ENCODE measurements at places on chromosomes 16 and 17. TPM values are rescaled to one million over a fixed set of nuclear protein-coding genes. Genes with fewer than 3 reads are reported as not detected.

Gene SOCS1
- total RNA-seq, result 1.7 TPM

Gene GSG1L
- total RNA-seq, result not detected

Gene RDM1
- 5.7 TPM for total RNA-seq

Gene TLCD2
- total RNA-seq, result 1.1 TPM

Gene SGCA
- total RNA-seq, result not detected

Gene USP6
- 0.26 TPM for total RNA-seq

Gene GPR142
- total RNA-seq, result 0.23 TPM

Gene PLA2G10
- total RNA-seq, result not detected

Gene CMTM2
- 0.54 TPM for total RNA-seq

GRCh38 chr16:17964196-17964595, 372.3 kb downstream of the NPIPA8 start:
- peaks cover 2% of the 10 kb centered on the region for H3K36me3 ChIP-seq
- no peaks in the 10 kb centered on the region for H3K27me3 ChIP-seq
- DNase-seq, result no peak
- peaks cover 40% of the 10 kb centered on the region for H3K4me1 ChIP-seq

GRCh38 chr16:23640931-23641765, at the start of the genes DCTN5 and PALB2:
Gene DCTN5 (plus strand): TSS chr16:23641466. CDS start chr16:23641543, 77 bp downstream.
Gene PALB2 (minus strand): TSS chr16:23641310. CDS start chr16:23641157, 153 bp downstream.
- peak within 1 kb of the TSS; percentile 100 for H3K4me3 ChIP-seq
- H3K36me3 ChIP-seq, result peaks cover 10% of the 10 kb centered on the region
- peaks cover 29% of the 10 kb centered on the region for H3K4me1 ChIP-seq
- H3K27me3 ChIP-seq, result no peaks in the 10 kb centered on the region

DNA sequence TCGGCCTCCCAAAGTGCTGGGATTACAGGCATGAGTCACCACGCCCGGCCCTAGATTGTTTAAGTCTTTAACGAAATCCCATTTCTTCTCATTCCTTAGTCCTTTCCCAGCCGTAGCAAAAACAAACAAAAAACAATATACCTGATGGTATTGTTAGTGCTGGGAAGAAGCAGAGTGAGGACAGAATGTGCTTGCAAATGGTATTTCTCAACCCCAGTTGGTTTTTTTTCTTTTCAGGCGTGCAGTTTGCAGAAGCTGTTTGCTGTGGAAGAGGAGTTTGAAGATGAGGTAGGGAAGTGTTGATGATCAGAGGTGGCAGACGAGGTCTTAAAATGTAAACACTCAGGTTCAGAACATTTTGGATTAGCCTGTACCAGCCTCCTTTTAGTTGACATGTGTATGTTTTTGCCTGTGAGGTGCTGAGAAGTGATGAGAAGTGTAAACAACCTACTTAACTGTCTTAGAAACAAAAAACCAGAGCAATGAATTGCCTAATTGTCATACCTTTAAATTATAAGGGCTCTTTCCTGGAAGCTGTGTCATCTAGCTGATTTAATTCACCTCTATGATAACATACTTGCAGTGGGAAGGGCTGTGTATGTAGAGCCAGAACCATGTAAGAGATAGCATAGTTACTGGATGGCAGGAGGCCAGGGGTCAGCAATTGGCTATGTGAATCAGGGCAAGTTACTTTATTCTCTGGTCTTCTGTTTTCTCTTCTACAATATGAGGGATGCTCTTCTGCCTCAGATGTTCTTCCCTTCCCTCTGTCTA, 3.4 kb downstream of the HROB start:
- no peak for DNase-seq
- peak overlapping the region; percentile 63 for H3K4me3 ChIP-seq
- peak overlapping the region; percentile 35 for H3K27ac ChIP-seq

GRCh38 chr17:40298726-40299125, 10.3 kb upstream of the RARA start:
- H3K27ac ChIP-seq, result no peak overlapping the region
- DNase-seq, result no peak
- H3K36me3 ChIP-seq, result peaks cover 9% of the 10 kb centered on the region
- peaks cover 15% of the 10 kb centered on the region for H3K4me1 ChIP-seq

DNA sequence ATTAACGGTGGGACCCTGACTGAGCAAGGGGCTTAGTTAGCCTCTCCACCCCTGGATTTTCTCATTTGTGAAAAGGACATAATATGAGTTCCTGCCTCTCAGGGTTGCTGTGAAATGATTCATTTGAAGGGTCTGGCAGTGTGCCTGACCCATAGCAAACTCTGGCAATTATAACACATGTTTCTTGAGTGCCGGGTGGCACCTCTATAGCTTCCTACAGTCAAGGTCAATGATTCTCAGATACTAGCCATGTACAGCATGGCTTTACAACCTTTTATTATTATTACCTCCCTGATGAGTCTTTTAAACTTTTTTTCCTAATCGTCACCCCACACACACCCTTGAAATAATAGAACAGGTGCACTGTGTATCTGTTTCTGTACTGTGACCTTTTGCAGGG, 42.1 kb downstream of the TMEM114 start:
- H3K4me3 ChIP-seq, result no peak overlapping the region
- DNase-seq, result no peak
- H3K27me3 ChIP-seq, result peaks cover 56% of the 10 kb centered on the region
- H3K27ac ChIP-seq, result no peak overlapping the region
- no peaks in the 10 kb centered on the region for H3K4me1 ChIP-seq
- H3K36me3 ChIP-seq, result no peaks in the 10 kb centered on the region

DNA sequence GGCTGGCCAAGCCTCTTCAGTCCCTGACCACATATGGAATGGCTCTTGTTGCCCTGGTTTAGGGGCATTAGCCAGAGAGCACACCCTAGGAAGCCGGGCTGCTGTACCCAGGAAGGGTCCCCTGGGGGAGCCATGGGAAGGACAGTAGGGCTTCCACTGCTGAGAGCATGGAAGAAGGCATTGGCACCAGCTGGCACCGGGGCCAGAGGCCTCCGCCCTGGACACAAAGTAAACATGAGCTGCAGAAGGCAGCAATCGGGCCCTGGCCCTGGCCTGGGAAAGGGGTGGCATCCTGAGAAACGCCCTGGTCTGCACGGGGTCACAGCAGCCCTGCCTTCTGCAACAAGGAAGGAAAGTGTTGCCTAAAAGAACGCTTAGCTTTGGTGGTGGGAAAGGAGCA, 49.4 kb downstream of the VAC14 start:
- DNase-seq, result no peak
- H3K4me1 ChIP-seq, result peaks cover 30% of the 10 kb centered on the region

DNA sequence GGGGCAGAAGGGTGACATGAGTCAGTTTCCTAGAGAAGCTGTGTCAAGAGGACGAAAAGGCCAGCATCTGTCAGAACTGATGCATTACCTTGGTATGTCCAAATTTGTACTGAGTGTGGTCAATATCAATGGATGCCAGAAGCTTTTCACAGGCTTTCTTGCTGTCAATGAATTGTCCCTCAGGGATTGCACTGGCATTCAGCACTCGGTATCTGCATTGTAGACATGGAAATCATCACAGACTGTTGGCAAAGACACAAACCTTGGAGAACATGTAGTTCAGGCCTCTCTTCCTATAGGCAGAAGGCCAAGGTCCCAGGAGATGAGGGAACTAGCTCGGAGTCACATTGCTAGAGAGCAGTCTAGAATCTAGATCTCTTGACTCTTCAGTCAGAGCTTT, 16.6 kb downstream of the MYH3 start:
- H3K4me1 ChIP-seq, result no peaks in the 10 kb centered on the region
- DNase-seq, result no peak
- no peak overlapping the region for H3K4me3 ChIP-seq
- no peaks in the 10 kb centered on the region for H3K27me3 ChIP-seq
- peaks cover 19% of the 10 kb centered on the region for H3K36me3 ChIP-seq

GRCh38 chr17:57357392-57357784, 101.1 kb downstream of the MSI2 start:
- H3K27ac ChIP-seq, result peak overlapping the region; percentile 87
- peaks cover 46% of the 10 kb centered on the region for H3K4me1 ChIP-seq
- peaks cover 13% of the 10 kb centered on the region for H3K36me3 ChIP-seq
- peak overlapping the region; percentile 14 for H3K4me3 ChIP-seq
- no peak for DNase-seq

DNA sequence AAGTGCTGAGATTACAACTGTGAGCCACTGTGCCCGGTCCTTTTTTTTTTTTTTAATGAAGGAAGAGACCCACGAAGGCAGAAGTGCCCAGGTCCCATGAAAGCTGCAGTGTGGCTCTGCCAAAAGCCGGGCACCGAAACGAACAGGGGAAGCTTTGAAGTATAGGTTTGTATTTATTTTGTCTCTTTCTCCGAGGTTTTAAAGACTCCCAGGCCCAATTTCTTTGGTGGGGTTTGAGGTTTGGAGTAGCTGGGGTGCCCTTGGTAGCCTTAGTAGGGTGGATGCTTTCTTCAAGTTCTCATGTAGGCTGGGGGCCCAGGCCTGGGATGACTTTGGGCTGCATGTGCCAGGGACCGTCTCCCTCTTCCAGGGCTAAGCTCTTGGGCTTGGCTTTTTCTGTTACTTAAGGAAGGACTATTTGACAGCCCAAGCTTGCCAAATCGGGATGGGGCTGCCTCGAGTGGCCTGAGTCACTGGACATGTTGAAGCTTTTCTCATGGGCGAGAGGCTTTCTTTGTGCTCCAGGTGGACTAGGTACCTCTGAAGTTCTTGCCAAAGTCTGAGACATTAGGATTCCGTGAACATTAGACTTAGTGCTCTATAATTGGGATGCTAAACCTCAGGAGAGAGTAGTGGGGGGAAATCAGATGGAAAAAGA, 66.3 kb downstream of the WIPI1 start:
- H3K4me3 ChIP-seq, result no peak overlapping the region
- no peak overlapping the region for H3K27ac ChIP-seq
- H3K36me3 ChIP-seq, result peaks cover 3% of the 10 kb centered on the region
- H3K4me1 ChIP-seq, result peaks cover 9% of the 10 kb centered on the region
- no peak for DNase-seq
- no peaks in the 10 kb centered on the region for H3K27me3 ChIP-seq

- H3K4me3 ChIP-seq, result no peak overlapping the region
- H3K36me3 ChIP-seq, result no peaks in the 10 kb centered on the region
Observed at GRCh38 chr17:63490329-63490728, 13.5 kb downstream of the ACE start.

GRCh38 chr16:73189136-73189535, 141.2 kb upstream of the ZFHX3 start:
- no peak overlapping the region for H3K4me3 ChIP-seq
- H3K4me1 ChIP-seq, result peaks cover 44% of the 10 kb centered on the region
- DNase-seq, result no peak
- peaks cover 3% of the 10 kb centered on the region for H3K27me3 ChIP-seq

GRCh38 chr17:15930426-15930825, 14.5 kb upstream of the ADORA2B start:
- H3K27ac ChIP-seq, result no peak overlapping the region
- no peaks in the 10 kb centered on the region for H3K36me3 ChIP-seq
- no peak for DNase-seq
- H3K27me3 ChIP-seq, result peaks cover 18% of the 10 kb centered on the region
- no peaks in the 10 kb centered on the region for H3K4me1 ChIP-seq
- H3K4me3 ChIP-seq, result no peak overlapping the region

GRCh38 chr17:34606763-34607162, 27.4 kb downstream of the TMEM132E start:
- H3K36me3 ChIP-seq, result no peaks in the 10 kb centered on the region
- H3K27me3 ChIP-seq, result peaks cover 22% of the 10 kb centered on the region
- no peak overlapping the region for H3K4me3 ChIP-seq
- H3K4me1 ChIP-seq, result peaks cover 60% of the 10 kb centered on the region
- DNase-seq, result no peak

DNA sequence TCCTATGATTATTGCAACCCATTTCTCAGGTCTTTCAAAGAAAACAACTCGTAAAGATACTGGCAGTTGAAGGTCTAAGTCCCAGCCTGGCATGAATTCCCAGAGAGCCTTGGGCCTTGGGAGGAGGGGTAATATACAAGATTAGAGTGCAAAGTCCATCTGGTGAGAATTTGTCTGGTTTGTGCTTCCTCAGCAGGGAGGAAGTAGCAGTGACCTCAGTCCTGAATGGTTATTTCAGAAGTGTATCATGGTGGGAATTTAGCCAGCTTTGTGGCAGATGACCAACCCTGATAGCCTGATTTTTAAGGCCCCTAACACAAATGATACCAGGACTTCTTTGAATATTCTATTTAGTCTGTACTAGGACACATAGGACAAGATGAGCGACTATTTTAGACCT, 151.2 kb upstream of the TBX2 start:
- H3K4me3 ChIP-seq, result no peak overlapping the region
- no peak overlapping the region for H3K27ac ChIP-seq
- no peaks in the 10 kb centered on the region for H3K27me3 ChIP-seq
- H3K4me1 ChIP-seq, result peaks cover 30% of the 10 kb centered on the region

DNA sequence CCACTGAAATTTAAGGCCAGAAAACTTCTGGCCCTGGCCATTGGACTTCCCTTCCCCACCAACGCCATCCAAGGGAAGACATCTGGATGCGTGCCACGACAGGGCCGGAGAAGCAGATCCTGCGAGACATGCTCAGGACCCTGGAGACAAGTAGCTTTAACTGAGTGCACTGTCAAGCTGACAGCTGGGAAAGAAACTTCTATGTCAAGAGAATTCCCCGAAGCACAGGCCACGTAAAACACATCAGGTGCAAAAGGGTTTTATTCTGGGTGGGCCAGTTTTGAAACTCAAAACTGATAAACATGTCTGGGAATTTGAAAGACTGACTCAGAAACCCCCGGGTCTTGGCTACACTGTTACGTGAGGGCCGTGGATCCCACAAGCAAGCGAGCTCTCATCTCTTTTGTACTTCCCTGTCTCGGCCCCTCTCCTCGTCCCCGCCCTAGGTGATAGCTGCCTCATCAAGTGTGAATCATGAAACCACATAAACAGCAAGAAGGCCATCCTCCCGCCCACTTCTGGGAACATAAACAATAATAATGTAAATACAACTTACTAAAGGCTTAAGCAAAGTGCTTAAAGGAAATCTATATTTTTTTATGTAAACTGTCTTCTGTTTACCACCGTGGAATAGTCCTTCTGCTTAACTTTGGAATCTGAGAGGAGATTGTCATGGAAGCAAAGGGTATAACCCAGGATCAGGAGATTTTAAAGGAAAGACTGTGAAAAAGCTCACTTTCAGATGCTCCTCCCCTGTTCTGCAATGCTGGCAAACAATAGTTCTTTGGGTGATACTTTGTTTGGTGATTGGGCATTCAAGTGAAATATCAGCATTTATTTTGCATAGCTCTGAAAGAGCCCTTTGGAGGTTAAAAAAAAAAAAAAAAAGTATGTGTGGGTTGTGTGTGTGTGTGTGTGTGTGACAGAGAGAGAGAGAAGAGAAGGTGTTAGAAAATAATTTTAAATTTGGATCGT, 406.0 kb upstream of the MAF start:
- peaks cover 3% of the 10 kb centered on the region for H3K27me3 ChIP-seq
- no peak overlapping the region for H3K4me3 ChIP-seq
- H3K4me1 ChIP-seq, result peaks cover 4% of the 10 kb centered on the region

DNA sequence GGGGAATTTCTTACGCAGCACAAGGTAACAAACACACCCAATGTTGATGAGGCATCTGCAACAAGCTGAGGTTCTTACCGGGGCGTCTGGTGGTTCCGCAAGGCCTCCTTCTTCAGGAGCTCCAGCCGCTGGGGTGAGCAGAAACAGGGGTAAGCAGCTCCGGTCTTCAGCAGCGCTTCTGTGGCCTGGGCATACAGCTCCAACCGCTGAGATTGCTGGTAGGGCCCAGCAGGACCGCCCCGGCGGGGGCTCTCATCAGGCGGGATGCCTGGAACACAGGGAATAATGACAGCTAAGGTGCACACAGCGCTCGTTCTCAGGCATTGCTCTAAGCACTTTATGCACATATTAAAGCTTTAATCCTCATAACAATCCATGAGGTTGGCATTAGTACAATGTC, 12.7 kb downstream of the EARS2 start:
- no peak overlapping the region for H3K4me3 ChIP-seq
- H3K36me3 ChIP-seq, result no peaks in the 10 kb centered on the region
- no peak overlapping the region for H3K27ac ChIP-seq
